ENCODE measurements at places on chromosomes 1 and 21.

DNA sequence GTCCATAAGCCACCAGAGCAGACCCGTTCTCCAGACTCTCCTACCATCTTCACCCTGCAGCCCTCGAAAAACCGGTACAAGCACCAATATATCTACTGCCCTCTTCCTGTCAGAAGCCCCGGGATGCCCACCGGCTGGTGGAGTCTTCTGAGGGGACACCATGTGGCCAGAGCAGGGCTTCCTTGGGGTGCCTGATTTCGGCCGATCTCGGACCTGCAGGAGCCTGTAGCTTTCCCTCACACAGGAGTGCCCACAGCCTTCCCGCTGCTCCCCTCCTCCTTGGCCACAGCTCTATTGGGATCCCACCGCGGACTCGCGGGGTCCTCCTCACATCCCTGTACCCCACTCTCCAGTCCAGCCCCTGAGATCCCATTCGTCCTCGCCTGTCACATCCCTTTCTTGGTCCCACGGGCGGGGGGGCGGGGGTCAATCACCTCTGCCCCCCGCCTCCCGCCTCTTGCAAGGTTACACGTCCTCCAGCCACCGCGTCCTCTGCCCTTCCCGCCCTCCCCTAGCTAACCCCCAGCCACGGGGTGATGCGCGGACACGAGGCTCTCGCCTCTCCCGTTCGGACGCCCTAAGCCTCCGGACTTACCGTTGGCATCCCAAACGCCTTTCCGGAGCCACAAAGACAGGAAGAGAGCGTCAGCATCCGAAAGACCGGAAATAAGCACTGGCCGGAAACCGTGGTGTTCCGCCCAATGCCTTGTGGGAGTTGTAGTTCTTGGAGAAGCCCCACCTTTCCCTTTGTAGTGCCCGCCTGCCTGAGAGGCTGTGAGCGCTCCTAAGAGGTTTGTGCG is at the start of gene SSR2:
Gene SSR2 (minus strand): TSS at position 659 of the 800 bp plus-strand sequence. CDS start 784 bp downstream, outside the sequence.
- DNase-seq = no peak

GRCh38 chr1:233114159-233114558 is 163.7 kb downstream of the NTPCR start:
- no peak for DNase-seq

GRCh38 chr1:167795810-167796740 is 74.3 kb downstream of the MPZL1 start:
- DNase-seq = no peak

GRCh38 chr1:112509660-112510178 is 954 bp downstream of the WNT2B start:
- DNase-seq = no peak

- no peak for DNase-seq
These were observed 41.4 kb upstream of the AJAP1 start for GRCh38 chr1:4612991-4613390.

DNA sequence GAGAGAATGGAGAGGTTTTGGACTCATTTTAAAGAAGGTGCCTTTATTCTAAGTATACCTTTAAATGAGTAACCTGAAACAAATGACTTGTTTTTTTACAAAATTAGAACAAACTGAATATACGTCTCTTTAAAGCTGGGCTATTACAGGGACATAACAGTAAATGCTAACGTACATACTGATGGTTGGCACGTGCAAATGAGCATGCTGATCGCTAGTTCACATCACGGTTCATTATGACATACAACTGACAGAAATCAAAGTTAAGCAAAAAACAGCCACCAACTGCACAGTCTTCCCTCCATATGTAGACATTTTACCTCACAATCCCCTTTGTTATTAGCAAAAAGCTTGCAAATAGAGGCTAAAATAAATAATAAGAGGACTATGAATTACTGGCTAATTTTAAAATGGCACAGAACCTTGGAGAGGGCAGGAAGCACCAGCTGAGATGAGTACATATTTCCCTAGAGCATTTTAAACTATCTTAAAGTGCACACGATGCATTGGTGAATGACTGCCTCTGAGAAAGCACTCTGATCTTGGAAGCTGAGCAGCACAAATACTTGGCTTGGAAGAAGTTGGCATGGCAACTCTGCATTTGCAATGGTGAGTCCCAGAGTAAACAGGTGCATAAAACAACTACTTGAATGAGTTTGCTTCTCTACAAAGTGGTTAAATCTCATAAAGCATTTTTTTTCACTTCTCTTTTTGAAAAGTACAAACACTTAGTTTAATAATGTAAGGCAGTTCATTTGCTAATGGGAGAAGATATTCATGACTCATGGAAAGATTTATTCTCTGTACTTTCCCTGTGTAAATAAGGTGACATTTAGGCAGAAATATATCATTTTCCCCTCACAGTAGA is 204.7 kb downstream of the LHX8 start:
- no peak for DNase-seq

- no peak for DNase-seq
These were observed at the start of gene KCNA3 for GRCh38 chr1:110674337-110675059. KCNA3 (minus strand) TSS chr1:110674940; CDS start chr1:110674809, 131 bp downstream.

DNA sequence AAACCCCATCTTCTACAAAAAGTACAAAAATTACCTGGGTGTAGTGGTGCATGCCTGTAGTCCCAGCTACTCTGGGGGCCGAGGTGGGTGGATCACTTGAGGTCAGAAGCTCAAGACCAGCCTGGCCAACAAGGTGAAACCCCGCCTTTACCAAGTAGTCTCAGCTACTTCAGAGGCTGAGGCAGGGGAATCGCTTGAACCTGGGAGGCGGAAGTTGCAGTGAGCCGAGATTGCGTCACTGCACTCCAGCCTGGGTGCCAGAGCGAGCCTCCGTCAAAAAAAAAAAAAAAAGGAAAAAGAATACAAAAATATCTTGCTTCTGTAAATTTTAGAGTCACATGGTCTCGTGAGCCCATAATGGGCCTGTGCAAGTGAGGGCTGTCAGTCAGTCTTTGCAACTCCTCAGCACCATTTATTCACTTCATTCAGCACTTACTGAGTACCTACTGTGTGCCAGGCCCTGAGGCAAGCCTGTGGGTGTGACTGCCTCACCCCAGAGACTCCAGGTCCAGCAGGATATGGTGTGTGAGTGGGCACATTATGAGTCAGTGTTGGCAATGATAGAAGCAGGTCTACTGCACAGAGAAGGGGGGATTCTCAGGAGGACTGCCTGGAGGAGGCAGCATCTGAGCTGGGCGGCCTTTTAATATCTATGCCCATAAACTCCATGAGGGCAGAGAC is 46.8 kb upstream of the TARDBP start:
- no peak for DNase-seq

DNA sequence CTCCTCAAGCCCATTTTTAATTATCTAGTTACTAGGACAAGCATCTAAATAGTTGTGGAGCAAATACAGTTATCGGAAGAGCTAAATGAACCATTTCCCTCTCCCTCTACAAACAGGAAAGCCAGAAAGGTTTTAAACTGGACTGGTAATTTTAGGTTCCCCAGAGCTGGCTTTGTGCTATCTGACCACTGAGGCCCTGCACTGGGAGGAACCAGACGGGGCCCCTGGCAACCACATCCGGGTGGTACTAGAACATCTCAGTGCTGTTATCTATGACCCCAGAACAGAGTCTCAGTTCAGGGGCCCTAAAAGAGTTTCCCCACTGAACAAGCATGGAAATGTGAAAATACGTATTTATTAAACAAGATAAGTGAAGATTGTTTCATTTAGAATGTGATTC is 7.7 kb upstream of the RSPH1 start:
- no peak for DNase-seq

DNA sequence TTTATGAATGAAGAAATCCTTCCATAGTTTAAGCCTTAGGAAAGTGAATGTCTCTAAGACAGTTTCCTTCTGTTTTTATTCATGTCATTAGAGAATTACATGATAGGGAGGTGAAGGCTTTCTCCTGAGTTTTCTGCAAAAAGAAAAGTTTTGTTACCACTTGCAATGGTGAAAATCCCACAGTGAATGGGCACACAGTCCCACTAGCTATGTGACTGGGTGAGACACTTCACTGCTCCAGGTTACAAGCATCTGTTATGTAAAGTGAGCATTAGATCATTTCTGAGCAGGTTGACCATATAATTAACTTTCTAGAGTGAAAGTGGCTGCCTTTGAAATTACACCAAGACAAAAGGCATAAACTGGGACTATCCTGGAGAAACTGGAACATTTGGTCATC is 38.9 kb upstream of the GREM2 start:
- DNase-seq = no peak

DNA sequence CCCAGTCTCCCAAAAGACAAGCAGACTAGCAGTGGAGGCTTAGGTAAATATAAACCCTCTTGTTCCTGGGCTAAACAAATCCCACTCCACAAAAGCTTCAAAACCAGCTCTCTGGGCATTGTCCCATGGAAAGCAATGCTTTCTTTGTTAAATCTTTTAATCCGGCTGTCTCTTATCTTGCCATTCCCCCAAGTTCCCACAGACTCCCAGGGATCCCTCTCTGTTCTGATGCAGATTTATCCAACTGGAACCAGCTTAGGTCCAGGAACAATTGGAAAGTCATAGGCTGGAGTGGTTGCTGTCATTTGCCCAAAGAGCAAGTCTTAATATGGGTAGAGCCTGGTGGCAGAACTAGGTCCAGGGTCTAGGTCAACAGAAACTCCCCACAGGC is 110.1 kb upstream of the ATP1A1 start:
- DNase-seq = no peak

DNA sequence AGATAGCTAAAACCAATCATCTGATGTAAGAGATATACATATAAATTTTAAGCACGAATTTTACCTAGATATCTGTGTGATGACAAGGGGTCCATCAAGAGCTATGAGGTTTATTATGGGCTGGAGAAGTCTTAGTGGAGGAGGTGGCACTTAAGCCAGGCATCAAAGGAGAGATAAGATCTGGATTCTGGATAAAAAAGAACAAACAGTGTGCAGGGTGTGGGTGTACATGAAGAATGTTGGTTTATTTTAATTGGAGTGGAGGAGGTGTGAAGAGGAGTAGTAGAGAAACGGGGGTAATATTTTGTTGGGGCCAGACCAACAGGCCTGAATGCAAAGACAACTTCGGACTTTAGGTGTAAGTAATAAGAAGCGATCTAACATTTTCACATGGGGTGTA is 80.6 kb downstream of the TM2D1 start:
- no peak for DNase-seq

- DNase-seq = no peak
These were observed 68.1 kb downstream of the PAPPA2 start for GRCh38 chr1:176531036-176531435.

- no peak for DNase-seq
These were observed 107.3 kb downstream of the NMNAT2 start for GRCh38 chr1:183310753-183311479.

GRCh38 chr1:39538531-39539251 is 37.9 kb downstream of the PABPC4 start:
- DNase-seq = no peak

GRCh38 chr1:59379371-59379728 is 82.5 kb downstream of the FGGY start:
- DNase-seq = no peak

DNA sequence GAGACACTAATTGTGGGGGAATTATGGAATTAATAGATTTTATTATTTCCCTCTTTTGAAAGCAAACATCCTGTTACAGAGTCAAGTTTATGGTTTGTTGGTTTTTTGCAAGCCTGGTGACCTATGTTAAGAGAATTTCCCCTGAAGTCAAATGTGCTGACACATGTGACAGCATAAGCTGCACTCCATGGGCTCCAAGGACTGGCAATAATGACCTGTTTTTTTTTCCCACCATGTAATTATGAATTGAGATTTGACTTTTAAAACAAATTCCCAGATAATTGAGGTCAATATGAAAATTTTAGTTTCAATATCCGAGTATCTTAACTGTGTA is 242.5 kb upstream of the SGIP1 start:
- DNase-seq = no peak

GRCh38 chr1:53467391-53467790 is 8.2 kb downstream of the DMRTB1 start:
- DNase-seq = no peak

GRCh38 chr1:48596046-48596445 is 124.0 kb upstream of the SPATA6 start:
- no peak for DNase-seq

DNA sequence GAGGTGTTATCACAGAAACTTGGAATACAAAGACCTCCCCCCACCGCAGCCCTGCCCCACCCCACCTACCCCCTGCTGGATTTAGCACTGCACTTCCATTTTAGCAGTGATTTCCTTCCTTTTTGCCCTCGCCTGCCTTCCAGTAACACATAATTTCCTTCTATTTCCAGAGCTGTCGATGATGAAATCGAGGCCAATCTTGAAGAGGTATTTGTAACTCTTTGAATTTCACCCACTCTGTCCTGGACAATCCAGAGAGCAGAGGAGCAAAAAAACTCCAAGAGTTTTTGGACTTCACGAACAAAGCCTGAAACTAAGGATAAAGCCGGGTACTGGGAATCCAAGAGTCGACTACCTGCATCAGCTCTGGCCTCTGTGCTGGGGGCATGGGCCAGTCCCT is 49.1 kb downstream of the CAPN2 start:
- DNase-seq = no peak

- DNase-seq = no peak
These were observed 2.4 kb upstream of the ZRANB2 start for GRCh38 chr1:71083271-71083670.

DNA sequence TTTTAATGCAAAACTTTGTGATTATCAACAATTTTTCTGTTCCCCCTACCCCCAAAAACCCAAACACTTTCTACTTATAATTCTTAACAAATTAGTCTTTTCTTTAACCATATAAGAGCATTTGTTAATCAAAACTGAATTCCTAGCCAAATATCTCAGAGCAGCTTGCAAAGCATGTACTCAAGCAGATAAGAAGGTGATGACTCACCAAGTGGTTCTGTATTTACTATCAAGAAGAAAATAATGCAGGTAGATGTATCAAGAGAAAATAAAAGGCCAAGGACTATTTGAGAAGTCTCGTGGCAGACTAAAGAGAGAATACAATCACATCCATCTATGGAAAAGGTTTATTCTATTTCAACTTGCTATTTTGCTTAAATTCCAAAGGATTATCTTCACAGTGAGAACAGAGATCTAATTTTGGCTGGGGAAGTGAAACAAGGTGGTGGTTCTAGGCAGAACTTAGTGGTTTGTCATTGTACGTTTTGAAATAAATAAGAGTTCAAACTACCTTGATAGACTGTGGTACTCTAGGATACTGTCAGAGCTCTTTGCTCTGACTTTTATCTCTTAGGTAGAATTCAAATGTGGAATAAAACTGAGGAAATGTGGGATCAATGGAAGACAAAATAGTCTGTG is 94.7 kb upstream of the NRIP1 start:
- no peak for DNase-seq

GRCh38 chr1:174219606-174220370 is 60.5 kb downstream of the RABGAP1L start:
- DNase-seq = no peak

DNA sequence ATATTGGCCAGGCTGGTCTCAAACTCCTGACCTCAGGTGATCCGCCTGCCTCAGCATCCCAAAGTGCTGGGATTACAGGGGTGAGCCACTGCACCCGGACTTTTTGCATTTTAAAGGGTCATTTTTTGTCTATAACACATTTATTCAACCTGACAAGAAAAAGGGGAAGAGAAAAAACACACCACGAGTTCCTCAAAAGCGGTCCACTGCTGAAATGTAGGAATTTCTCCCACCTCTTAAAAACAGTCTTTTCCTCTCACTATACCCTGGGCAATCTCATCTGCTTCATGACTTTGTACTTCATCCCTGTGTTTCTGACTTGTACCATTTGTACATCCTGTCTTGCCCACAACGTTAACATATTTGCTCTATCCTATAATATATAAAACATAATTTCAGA is 413.3 kb upstream of the PTBP2 start:
- no peak for DNase-seq

- DNase-seq = no peak
These were observed 125.2 kb upstream of the DSCAM start for GRCh38 chr21:40972151-40972550.
